Stimulated activated CD8-positive, alpha-beta memory T cell treated with anti-CD3 and anti-CD28 coated beads, Interleukin-4, amount 100 ng/mL, for 1 hour (primary cell): ENCODE measurements at places on chromosomes 1 and 21.

GRCh38 chr1:14791654-14792053 is 193.2 kb downstream of the KAZN start:
- DNase-seq = no peak

DNA sequence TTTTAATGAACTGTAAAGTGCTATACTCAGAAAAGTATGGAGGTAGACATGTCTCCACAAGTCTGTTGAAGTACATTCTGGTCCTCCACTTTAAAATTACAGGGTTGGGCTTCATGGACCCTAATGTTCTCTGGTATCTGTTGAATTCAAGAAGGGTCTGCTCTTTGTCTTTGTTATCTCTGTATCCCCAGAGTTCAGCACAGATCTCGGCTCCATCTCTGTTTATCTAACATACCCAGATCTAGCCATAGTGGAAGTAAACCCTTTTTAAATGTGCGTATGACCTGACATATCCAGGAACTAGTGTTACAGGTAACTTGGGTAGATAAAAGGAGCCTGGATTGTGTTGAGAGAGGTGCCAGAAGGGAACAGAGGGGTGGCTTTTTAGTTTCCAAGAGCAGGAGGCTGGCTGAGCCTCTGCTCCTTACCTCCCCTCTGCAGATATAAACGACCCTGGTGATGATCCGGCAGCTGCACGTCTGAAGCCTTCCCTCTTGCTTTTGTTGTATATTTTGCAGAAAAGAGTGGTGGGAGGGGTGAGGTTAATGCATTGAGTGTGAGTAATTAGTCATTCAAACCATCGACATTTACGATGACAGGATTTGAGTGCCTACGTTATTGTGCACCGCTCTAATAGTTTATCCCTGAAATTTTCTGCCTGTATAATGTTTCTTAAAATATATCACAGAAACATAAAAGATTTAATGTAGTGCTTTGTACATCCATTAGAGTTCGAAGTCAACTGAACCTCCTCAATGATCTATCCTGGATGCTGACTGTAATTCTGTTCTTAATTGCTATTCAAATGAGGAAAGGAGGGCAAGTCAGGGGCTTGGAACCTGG is 30.8 kb downstream of the ELAVL4 start:
- DNase-seq = no peak

GRCh38 chr1:99180915-99181314 is 83.4 kb upstream of the PLPPR4 start:
- DNase-seq = no peak

- no peak for DNase-seq
Measured at GRCh38 chr1:24190983-24191461, 3.9 kb upstream of the IFNLR1 start.

DNA sequence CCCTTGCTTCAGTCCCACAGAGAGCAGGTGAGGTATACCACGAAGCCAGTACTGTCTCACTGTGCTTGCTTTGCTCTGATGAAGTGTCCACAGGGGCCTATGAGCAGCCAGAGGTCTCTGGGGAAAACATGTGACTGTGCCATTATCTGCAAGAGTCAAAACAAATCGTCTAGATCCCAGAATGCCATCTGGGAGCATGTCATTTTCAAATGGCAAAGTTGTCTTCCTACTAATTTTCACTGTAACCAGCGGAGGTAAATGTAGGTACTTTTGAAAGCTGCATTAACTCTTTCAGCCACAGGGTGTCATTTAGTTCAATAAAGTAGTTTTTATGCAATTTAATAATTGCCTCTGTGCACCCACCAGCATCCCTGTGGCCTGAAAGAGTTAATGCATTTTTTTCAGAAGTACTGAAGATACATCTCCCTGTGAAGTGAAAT is 173.6 kb upstream of the SGIP1 start:
- no peak for DNase-seq

GRCh38 chr1:54857746-54858561 is 29.0 kb downstream of the DHCR24 start:
- no peak for DNase-seq

GRCh38 chr1:58248072-58248471 is 298.5 kb downstream of the OMA1 start:
- no peak for DNase-seq

- DNase-seq = no peak
Measured at GRCh38 chr21:45313682-45314081, 26.0 kb upstream of the POFUT2 start.

DNA sequence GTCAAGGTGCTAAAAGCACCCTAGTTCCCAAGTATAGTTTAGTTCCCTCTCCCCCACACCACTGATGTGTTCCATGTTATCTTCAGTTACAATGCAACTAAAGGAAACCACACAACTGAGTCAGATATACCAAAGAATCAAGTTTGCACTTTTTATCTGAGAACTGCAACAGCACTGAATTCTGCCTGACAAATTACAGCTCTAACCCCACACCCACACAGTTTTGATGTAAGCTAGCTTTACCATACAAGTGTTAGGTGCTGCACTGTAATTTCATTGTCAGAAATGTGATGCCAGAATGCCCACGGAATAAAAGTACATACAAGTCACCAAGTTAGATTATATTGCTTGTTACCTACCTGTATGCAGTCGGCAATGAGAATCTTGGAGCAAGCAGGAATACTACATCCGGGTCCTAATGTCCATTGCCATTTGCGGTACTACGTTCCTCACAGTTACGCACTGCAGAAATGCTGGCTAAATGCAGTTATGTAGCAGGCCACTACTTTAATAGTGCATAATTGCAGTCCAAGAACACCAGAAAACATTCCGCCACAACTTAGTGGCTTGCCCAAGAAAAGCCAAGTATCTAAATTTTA is 12.1 kb downstream of the SFPQ start:
- DNase-seq = no peak
